ENCODE measurements at places on chromosomes 1 and 21. TPM values are rescaled to one million over a fixed set of nuclear protein-coding genes. Genes with fewer than 3 reads are reported as not detected.

GRCh38 chr21:35922618-35923017 lies 137.7 kb downstream of the SETD4 start:
- DNase-seq: no peak

DNA sequence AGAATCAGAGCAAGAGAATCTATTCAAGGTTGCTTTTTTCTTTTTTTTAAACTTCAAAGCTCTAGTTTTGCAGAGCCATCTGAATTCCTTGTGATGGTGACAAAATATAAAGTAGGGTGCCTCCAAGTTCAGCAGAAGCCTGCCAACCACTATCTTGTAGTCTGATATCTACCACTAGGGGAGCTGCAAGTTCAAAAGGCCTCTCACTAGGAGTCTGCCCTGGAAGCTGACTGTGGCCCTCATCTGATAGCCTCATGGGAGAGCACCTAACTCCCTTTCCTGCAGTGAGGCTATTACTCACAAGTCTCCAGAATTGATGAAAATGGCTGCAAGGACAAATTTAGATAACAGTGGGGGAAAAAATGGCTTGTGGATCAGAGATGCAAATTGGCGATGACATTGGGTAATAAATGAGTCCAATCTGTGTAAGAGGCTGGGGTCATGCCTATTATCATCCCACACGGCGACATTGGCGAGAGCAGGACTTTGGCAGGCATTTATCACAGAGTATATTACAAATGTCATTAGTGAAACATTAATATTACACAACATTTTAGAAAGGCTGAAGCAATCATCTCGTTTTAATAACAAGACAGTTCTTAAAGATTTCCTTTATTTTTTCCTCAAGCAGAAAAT lies 10.7 kb upstream of the ZP4 start:
- DNase-seq: peak; percentile 53

DNA sequence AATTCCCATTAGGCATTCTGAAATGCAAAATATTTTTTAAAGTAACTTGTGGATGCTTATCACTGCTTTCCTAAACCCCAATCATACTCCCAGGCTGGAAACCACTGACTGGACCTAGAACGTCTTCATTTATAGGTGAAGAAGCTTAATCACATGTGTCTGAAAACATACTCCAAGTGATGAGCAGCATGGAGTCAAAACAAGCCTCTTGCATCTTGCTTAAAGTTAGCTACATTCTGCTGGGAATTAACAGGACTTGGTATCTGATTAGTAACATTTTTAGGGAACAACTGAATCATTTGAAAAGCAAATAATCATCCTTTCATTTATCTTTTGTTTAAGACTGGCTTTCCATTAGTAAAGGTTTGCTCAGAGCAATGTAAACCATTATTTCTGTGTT lies 105.7 kb downstream of the AK5 start:
- no peak for DNase-seq

DNA sequence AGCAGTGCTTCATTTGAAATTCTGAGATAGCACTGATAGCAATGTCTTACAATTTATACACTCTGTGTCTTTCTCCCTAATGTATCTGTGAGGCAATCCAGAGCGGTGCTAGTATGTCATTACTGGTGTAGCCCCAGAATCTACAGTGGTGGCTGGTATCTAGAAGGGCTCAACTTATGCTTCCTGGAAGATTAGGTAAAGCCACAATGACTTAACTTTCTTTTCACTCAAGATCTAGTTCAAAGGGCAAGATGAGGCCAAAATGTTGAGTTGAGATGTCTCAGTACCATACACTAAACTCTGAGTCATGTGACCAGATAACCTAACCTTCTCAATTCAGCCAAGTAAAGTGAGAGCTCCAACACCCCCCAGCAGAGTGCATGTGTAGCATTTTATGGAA lies 77.5 kb downstream of the PAPPA2 start:
- DNase-seq: no peak

DNA sequence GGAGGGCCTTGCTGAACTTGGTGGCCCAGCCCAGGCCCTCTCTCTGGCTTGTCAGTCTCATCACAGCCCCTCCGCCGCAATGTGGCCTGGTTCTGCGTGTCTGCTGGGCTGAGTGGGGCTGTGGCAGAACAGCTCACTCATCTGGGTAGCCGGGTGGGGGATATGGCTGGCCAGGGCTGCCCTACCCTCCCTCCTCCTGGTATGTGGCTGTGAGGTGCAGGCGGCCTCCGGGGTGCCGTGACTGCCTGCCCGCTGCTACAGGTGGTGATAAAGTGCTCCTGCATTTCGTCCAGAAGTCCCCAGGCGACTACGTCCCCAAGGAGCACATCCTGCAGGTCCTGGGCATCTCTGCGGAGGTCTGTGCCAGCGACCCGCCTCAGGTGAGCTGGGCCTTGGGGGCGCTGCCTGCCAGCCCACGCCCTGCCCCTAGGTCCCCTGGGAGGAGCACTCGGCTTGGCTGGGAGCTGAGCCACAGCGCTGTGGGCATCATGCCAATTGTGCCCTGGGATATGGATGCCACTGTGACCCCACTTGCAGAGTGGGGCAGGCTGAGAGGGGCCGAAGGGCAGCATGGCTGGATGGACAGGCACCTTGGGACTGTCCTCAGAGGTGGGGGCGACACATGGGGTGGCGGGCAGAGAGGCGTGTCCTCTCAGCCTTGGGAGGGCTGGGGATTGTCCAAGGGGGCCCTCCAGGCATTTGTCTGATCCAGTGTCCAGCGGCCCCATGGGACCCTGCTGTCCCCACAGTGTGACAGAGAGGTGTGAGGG lies 2.3 kb downstream of the PRXL2B start:
- DNase-seq: no peak

GRCh38 chr1:178928976-178929375 lies 58.1 kb upstream of the ANGPTL1 start:
- DNase-seq: no peak

- no peak for DNase-seq
Measured at GRCh38 chr1:231951374-231951773, 324.8 kb downstream of the DISC1 start.

FAM163A gene
- total RNA-seq: 3.4 TPM

COL8A2 gene
- 3.6 TPM for total RNA-seq

SLC1A7 gene
- total RNA-seq: not detected

MIXL1 gene
- total RNA-seq: not detected

KIRREL1 gene
- total RNA-seq: 56.7 TPM
